RPMI7951 (cell line): ENCODE measurements at places on chromosomes 2 and 18.

- DNase-seq: no peak
Observed at GRCh38 chr2:136257893-136258292, 139.9 kb upstream of the CXCR4 start.

DNA sequence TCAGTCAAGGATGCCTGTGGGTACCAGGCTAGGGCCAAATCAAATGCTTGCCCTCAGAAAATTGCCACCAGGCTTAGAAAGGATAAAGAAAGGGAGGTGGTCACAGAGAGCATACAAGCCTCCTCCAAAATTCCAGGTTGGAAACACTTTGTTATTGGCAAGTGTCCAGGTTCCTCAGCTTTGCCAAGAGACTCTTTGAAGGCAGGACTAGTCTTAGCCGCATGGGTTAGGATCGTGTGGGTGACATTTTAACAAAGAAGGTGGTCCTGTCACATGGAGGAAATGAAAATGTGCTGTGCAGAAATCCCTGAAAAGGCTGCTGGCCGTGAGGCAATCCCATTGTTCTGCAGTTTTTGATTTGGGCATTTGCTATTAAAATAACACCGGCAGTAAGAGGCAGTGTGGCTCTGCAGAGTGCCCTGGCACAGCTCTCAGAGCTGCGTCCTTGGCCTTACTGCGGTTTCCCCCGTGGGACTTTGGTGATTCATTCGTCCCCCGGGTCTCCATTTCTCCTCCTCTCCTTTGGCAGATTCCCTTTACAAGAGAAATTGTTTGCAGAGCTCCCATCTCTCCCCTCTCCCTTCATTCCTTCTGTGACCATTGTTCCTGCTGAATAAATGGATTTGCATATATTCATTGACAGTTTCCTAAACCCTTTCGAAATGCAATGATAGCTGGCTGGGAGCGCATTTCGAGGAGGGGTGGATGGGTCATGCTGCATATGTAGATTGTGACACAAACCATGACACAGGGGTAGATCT lies 187.3 kb downstream of the VAPA start:
- peak; percentile 91 for DNase-seq

- no peak for DNase-seq
Observed at GRCh38 chr18:63017076-63017475, 301.7 kb downstream of the PHLPP1 start.

DNA sequence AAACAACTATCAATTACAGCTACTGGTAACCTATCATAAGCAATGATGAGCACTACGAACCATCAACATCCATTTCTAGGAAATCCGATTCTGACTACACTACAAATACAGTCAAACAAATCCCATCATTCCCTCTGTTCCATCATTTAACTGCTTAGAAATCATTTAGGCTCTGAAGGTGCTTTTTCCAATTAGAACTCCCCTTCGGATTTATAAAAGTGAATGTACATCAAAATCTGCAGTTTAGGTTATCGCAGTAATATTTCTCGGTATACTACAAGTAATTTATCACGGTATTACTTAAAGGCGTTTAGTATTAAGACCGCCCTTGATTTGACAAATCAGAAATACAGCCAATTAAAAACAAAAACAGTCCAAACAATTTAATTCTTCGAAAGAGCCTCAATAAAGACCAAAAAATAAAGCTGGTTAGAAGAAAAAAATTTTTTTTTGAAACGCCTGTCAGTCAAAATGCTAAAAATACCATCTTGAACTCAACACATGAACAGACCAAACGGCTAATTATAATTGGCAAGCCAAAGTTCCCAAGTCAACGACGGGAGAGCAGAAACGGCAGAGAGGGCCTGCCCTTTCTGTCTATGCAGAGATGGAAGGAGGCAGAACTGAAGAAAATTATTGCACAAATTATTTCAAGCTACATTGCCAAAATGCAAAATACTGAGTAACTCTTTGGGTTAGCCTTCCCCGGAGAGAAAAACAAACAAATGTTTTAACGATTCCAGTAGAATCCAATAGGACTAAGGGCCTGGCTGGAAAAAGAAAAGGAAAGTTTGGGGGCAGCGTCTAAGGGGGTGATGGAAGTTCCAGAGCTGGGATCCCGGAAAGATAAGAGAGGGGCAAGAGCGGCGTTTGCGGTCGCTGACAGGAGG lies 1.2 kb downstream of the VPS54 start:
- DNase-seq: peak; percentile 43

DNA sequence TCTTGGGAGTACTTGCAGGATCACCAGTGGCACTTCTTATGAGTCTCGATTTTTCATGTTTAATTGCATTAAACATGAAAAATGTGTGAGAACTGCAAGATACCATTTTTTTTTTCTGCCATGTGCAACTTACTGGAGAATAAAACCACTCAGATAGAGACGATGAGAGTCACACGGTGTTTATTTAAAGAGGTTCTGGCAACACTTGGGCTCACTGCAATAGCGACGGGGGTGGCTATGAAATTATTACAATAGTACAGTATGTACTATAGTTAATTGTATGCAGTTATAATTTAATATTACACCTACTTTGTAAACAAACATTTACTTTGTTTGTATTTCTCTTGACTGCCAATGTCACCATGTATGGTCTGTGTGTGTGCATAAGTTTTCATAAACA lies 479.8 kb downstream of the NUP35 start:
- no peak for DNase-seq

- DNase-seq: peak; percentile 82
Observed at GRCh38 chr2:96249654-96250053, 16.1 kb downstream of the TMEM127 start.

DNA sequence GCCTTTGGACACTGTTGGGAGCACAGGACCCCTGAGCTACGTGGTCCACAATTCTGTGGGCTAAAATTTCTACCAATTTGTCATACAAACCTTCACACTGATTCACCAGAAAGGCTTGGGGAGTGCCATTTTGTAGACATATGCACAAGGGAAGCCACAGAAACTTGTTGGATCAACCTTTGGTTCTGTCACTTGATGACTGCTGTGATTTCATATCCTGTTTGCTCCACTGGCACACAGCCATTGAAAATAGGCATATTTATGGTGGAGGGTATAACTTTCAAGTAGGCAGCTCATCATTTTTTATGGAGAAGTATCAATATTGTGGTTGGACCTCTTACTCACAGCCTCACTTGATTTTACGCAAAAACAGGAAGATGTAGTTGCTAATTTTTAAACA lies 10.5 kb downstream of the NAPG start:
- DNase-seq: no peak

DNA sequence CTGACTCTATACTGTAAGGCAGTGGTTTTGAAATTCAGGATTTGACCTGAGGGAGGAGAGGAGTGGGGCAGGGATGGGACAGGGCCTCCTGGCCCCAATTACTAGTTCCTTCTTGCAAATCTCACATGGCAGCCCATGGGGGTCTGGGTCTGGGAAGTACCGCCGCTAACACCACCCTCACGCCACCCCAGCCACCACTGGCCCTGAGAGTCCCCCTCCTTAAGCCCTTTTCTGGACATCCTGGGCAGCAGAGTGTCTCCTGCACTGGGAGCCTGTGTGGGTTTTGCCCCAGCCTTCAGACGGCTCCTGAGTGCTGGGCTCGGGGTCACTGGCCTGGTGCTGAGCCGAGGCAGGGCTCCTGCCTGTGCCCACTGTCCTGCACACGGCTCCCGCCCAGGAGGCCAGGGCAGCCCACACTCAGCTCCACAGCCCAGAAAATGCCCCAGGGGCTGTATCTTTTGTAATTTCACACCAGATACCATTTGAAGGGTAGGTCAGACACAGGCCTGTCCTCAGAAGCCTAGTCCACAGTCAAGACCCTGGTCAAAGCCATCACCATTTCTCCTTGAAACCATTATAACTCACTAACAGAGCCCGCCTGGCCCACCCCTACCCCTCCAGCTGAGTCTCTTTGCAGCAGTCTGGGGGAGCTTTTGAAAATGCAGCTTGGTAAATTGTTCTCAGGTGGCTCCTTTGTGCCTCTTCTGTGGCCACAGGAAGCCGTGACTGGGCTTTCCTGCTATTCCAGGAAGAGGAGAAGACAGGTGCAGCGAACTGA lies 55.1 kb downstream of the CYP27C1 start:
- DNase-seq: no peak

DNA sequence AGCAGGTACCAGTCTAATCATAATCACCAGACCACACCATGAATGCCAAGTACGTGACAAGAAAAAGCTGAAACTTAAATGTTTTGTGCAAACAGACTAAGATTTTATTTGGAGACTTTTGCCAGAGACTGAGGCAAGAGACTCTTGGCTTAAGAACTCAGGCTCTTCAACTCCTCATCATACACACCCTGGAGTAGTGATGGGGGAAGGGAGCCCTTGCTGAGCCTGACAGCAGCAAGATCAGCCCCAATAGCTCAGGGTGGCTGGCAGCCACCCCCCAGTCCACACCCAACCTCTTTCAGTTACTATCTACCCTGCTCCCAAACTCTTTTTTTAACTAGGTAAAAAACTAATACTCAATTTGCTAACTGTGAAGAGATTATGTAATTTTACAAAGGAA lies 114.8 kb downstream of the CCBE1 start:
- no peak for DNase-seq

DNA sequence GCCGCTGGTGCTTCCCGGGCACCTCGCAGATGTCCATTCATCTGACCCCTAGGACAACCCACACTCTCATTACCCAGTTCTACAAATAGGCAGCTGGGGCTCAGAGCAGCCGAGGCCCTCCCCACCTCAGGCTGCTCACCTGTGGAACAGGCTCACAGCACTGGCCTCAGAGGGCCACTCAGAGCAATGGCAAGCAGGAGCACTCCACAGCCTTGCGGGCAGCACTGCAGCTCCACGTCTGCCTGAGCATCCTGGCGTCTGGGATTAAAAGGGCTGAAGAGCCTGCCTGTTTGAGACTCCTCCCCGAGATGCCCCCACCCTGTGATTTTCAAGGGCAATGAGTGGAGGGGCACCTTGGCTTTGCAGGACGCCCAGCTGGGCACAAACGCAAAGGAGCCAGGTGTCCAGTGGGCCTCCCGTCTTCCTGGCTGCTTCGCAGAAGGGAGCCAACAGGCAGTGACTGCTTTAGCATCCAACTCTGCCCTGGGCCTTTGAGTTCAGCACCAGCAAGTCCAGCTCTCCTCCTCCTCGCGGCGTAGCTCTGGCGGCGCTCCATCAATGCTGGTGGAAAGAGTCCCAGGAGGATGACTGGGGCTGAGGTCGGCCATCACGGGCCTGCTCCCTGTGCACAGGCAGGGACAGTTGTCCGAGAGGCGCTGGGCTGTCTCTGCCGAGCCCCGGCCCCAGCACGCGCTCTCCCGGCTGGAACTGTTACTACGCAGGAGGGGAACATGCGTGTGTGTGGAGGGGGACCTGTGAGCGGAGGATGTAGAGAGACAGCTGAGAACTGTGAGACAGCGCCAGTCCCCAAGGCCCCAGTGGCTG lies 297.2 kb downstream of the NDUFA10 start:
- no peak for DNase-seq

GRCh38 chr2:239597216-239597615 lies 196.4 kb upstream of the HDAC4 start:
- DNase-seq: no peak

DNA sequence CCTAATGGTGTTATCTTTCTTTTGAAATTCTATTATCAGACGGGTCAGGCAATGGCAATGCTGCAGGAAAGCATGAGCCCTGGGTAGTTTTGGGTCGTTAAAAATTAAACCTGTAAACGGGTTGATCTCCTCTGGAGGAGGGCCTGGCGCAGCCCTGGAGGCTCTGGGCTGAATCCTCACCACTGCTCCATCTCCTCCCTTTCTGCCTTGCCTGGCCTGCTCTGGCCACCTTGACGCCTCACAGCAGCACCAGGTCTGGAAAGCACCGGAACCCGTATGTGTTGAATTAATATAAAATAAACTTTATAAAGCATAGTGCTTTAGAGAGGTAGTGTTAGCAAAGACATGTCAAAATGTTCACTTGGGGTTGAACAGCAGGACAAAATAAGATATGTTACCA lies 316.1 kb downstream of the LNPK start:
- no peak for DNase-seq

DNA sequence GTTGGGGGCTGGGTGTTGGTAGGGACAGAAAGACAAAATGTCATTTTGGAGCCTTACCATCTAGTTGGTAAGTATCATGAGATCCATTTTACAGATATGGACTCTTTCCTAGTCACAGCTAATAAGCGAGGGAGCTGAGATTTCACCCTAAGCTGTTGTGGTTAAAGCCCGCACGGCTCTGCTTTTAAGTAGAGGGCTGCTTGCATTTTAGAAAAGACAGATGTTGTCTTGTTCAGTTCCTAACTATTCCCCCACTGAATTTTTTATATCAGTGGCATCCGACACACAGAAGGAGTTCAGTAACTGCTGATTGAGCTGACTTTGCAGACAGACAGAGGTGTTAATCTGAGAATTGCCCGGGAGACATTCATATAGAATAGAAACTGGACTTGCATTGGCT lies 3.7 kb downstream of the QPCT start:
- peak; percentile 47 for DNase-seq

DNA sequence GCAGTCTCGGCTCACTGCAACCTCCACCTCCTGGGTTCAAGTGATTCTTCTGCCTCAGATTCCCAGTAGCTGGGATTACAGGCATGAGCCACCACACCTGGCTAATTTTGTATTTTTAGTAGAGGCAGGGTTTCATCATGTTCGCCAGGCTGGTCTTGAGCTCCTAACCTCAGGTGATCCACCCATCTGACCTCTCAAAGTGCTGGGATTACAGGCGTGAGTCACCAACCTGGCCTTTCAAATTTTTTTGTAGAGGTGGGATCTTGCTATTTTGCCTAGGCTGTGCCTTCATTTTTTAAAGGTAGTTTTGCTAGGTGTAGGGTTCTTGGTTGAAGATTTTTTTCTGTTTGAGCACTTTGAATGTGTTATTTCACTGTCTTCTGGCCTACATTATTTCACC lies 6.2 kb downstream of the HAUS1 start:
- DNase-seq: no peak

DNA sequence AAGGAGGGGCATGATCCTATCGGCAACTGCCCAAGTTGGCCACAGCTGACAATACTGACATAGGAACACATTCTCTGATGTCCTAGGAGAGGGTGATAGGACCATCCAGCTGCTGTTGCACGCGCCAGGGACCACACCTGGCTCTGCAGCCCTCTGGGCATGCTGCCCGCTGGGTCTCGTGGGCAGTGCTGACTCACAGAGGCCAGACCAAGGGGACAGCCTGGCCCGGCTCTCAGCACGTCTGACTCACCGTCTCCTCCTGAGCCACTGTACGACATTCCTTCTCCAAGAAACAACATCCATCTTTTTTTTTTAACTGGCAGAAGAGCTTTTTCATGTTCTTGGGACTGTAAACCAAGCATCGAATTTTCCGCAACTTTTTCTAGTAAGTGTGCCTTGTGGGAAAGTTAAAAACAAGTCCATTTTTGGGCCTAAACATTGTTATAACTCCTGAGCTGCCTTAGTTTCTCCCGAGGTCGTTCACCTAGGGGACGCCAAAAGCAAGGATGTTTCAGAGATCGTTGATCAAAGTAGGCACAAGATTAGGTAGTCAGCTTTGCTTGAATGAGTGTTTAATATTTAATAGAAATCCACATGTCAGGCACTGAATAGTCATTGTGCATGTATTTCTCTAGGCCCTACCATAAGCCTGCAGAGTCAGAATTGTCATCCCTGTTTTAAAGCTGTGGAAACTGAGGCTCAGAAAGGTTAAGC lies 100.3 kb downstream of the TTC32 start:
- DNase-seq: peak; percentile 99

- DNase-seq: peak; percentile 58
Observed at GRCh38 chr18:32911660-32912284, 138.9 kb upstream of the KLHL14 start.

GRCh38 chr2:105680357-105680756 lies 64.4 kb upstream of the NCK2 start:
- no peak for DNase-seq
